Stimulated activated CD8-positive, alpha-beta memory T cell treated with anti-CD3 and anti-CD28 coated beads, Interleukin-12 subunit alpha, Interleukin-12 subunit beta, amount 100 ng/mL, for 4 hours (primary cell): ENCODE measurements at places on chromosomes 5 and 9.

DNA sequence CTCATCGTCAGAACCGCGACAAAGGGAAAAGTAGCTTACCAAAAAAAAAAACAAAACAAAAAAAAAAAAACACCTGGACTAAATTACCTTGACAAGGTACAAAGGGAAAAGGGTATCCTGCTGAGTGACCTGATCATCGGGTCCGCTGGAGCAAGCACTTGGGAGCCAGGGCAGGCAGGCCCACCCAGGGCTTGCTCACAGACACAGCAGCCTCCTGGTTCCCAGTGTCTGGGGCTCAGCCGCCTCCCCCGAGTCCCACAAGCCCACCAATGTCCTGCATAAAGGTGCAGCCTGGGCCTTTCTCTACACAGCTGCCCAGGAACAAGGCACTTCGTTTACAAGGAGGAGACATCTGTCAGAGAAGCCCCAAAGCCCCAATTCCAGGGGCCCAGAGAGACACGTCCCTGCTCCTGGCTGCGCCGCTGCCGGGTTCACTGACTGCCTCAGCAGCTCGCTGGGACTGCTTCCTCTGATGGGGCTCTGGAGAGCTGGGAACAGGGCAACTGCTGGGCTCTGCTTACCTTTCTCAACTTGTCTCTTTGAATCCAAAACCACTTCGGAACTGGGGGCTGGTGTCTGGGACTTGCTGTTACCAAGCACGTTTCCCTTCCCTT is 63.4 kb downstream of the GOLM1 start:
- DNase-seq, result no peak

GRCh38 chr9:115142517-115143270 is 24.7 kb upstream of the TNC start:
- no peak for DNase-seq

GRCh38 chr5:92687821-92688722 is 892.9 kb downstream of the NR2F1-AS1 start:
- DNase-seq, result no peak

DNA sequence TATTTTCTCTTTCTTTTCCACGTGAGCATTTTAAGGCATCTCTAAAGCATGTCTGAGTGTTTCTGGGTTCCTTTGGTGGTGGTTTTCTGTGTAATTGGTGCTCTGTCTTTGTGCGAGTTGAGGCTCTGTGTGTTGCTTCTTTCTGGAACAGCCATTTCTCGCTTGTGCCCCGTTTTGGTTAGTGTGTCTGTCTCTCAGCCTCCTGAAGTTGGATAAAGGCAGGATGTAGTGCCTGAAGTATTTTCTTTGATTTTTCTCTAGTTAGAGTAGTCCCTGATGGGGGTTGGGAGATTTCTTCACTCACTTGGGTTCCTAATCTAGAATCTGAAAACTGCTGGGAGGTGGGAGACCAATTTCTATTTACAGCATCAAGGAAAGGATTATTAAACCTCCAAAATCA is 129.7 kb upstream of the TMEM161B start:
- no peak for DNase-seq

DNA sequence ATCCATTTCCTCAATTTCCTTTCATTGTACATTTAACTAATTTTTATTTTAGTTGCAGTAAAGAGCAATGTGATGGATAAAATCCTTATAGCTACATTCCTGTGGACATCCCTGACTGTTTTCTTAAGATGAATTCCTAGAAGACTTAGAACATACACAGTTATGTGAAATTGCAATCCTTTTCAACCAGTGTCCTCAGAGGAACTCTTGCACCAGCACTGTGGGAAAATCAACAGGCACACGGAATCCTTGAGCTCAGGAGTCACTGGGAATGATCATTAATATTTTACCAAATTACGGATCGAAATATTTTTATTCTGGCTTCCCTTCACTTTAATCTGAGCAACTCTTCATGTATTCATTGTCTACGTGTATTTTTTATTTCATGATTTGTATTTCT is 901.9 kb upstream of the WWC1 start:
- no peak for DNase-seq

DNA sequence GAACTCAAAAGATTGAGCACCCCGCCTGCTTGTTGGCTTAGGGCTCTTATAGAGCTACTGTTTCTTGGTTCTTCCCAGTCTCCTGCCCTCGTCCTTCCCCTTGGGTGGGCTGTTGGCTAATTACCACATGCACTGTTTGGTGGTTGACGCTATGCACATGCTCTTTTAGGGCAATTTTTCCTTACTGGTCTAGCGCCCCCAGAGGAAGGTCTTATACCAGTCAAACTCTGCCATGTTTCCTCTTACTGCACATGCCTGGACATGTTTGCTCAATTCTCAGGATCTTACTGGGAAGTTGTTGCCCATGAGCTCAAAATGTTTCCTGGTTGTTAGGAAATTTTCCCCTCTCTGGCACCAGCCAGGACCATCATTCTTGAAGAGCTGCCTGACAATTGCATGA is 101.9 kb downstream of the SLC28A3 start:
- no peak for DNase-seq

DNA sequence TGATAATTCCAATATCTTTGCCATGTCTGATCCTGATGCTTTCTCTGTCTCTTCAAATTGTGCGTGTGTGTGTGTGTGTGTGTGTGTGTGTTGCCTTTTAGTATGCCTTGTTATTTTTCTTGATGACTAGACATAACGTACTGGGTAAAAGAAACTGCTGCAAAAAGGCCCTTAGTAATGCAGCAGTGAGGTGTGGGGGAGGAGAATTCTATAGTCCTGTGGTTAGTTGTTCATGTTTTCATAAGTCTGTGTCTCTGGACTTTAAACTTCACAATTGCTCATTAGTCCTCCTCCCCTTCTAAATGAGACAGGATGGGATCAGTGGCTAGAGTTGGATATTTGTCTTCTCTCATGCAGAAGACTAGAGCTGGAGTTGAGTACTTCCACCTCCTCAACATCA is 346.2 kb upstream of the IRX1 start:
- no peak for DNase-seq

- DNase-seq, result no peak
Measured at GRCh38 chr9:37146410-37146809, 26.0 kb downstream of the ZCCHC7 start.

DNA sequence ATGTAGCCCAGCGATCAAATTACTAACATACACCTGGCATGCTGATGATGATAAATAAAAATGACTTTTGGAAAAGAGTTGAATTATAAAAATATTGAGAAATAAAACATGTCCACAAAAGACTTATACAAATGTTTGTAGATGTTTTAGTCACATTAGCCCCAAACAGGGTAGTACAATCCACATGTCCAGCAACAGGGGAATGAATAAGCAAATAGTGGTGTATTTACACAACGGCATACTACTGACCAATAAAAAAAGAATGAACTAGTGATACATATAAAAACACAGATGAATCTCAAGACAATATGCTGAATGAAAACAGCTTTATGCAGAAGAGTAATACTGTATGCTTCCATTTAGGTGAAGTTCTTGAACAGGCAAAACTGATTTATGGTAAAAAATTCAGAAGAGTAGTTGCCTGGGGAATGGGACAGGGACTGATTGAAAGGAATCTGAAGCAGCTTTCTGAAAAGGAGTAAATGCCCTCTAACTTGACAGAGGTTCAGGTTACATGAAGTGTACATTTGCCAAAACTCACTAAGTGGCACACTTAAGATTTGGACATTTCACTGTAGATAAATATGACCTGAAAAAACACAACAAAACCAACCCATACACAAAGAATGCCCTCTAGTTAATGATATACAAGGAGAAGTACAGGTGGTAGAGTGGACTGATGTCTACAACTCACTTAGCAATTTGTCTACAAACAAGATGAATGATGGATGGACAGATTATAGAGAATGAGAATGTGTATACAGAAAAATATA is 35.4 kb downstream of the ACTL7A start:
- no peak for DNase-seq

- no peak for DNase-seq
Measured at GRCh38 chr5:102765350-102765749, 10.2 kb downstream of the PAM start.

- no peak for DNase-seq
Measured at GRCh38 chr5:142630927-142631539, 54.9 kb downstream of the FGF1 start.

DNA sequence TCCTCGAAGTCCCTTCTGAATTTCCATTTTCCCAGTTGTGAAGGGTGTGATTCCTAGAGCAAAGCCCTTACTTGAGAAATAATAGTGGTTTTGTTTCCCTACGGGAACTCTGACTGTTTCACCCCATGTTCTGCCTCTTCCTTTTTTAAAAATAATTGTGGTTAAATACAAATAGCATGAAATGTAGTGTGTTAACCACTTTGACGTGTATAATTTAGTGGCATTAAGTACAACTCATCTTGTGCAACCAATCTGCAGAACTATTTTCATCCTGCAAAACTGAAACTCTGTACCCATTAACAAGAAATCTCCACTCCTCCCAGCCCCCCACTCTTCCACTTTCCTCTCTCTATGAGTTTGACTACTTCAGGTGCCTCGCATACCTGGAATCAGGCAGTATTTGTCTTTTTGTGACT is 35.6 kb upstream of the HAND1 start:
- no peak for DNase-seq

DNA sequence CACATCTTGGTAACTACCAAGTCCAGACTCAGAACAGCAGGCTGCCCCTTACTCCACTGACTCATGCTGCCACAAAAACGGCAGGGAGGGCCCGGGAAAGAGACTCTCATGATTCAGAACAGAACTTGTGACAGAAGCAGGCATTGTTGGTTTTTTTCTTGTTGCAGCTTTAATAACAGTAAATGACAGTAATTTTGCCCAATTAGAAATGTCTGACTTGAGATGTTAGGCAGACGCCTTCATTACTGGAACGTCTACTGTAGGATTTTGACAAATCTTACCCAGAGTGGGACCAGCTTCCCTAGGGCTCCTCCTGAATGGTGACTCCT is 77.9 kb downstream of the SEMA5A start:
- DNase-seq, result no peak

DNA sequence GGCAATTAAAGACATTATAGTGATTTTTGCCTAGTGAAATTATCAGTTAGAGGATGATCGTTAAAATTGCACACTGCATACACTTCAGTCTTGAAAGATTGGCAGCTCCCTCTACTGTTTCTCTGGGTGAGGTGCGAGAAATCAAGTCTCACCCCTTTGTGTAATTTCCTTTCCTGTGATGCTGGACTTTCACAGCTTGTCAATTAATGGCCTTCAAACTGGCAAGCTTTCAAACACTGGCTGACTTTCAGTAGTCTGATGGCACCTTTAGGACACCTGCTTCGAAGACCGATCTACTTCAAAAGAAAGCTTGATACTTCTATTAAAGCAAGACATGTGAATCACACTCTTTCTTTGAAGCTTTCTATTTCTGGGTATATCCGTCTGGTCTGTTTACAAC is 706.7 kb upstream of the PTPRD start:
- DNase-seq, result no peak

DNA sequence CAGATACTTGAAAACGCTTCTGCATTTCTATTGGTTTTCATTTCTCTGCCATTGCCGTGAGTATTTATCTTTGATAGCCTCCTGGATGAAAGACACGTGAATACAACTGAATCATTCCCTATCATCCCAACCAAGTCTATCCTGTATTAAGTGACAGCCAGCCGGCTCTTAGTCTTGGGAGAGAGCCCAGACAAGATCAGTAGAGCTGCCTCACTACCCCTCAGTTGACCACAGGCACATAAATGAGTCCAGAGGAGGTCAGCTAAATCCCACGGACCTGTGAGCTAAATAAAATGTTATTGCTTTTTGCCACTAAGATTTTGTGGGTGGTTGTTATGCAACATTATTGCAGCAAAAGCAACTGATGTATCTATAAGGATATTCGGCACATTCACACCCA is 639.0 kb upstream of the ACO1 start:
- no peak for DNase-seq

DNA sequence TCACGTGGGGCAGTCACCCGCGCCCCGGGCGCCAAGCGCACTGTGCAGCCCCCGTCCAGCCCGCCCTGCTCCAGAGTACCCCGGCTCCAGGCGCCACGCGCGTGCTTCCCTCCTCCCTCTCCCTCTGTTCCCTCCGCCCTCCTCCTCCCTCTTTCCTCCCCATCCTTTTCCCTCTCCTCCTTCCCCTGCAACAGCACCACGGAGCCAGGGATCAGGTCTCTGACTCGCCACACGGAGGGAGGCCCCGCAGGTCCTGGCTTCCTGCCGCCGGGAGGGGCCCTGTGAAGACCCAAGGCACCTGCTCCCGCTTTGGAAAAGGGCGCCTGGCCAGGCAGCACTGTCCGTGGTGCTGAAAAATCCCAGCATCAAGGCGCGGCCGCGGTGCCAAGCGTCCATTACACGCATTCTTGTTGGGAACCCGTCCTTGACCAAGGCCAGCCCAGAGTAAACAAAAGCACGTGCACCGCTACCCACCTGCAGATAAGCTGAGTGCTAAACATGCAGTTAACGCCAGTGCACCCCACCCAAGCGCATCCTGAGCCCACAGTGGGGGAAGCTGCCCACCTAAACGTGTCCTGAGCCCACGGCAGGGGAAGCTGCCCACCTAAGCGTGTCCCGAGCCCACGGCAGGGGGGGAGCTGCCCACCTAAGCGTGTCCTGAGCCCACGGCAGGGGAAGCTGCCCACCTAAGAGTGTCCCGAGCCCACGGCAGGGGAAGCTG is 21.7 kb downstream of the SLC6A18 start:
- DNase-seq, result no peak

- no peak for DNase-seq
Measured at GRCh38 chr5:134595458-134595838, 37.2 kb downstream of the SAR1B start.

GRCh38 chr5:138945421-138946240 is 70.5 kb upstream of the LRRTM2 start:
- no peak for DNase-seq

DNA sequence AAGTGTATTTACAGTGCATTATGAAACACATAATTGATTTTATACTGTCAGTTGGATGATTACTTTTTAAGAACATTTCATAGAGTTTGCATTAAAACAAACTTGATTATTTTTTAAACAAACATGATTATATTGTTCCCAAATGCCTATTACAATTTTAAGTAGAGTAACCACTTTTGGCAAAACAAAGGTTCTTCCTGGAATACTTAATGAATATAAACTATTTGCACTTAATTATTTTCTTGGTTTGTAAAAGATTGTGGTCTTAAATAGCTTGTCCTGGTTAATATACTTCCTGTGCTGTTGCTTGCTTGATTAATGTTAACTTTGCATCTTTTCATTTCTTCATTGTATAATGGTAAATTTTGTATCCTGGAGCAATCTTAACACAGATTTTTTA is 180.0 kb downstream of the CDH12 start:
- no peak for DNase-seq

DNA sequence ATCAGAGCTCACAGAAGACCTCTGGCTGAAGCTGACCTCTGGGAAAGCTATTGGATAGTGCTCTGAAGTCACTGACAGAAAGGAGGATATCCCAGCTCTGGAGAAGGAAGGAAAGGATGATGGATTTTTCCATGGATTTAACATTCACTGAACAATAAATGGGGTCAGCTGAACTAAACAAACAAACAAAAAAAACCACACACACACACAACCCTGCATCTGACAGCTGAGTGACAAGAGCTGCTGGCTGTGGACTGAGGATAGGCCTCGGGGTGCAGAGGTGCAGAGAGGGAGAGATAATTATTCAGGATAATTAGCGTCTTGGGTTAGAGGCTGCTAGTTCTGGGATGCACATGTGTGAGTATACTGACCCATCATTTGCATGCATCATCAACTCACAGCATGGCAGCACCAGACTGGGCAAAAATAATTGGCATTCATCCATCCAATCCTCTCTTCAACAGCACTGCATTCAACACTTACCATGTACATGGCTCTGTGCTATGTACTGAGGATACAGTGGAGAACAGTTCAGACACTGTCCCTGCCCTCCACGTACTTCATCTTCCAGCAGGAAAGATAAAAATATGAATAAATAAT is 131.4 kb upstream of the TRIM32 start:
- no peak for DNase-seq
